ENCODE measurements at places on chromosomes 3 and 15. TPM values are rescaled to one million over a fixed set of nuclear protein-coding genes. Genes with fewer than 3 reads are reported as not detected.
A peak's percentile ranks its signal among the peaks of the same experiment; 100 is the strongest.

Gene CCDC80
- 2.3 TPM for total RNA-seq

- DNase-seq, result no peak
Observed at GRCh38 chr3:5020242-5020722, 41.0 kb downstream of the BHLHE40 start.

GRCh38 chr3:197595470-197596185 is 39.9 kb upstream of the BDH1 start:
- DNase-seq, result peak; percentile 96

DNA sequence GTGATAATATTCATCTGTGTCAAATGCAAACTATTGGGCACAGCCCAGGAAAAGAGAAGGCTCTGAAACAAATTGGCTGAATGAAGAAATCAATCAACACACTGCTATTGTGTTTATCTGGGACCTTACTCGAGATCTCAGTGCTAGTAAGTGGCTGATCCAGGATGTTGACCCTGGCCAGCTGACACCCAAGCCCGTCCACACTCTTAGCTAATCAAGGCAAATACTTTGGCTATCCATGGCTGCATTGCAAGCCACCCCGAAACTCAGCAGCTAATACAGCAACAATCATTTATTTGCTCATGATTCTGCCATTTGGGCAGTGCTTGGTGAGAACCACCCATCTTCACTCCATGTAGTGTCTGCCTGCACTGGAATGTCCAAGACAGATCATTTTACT is 74.1 kb upstream of the UBE3A start:
- DNase-seq, result no peak

Gene WDR76
- 69.1 TPM for total RNA-seq

- DNase-seq, result no peak
Observed at GRCh38 chr3:45079715-45080114, 53.6 kb downstream of the CLEC3B start.

DNA sequence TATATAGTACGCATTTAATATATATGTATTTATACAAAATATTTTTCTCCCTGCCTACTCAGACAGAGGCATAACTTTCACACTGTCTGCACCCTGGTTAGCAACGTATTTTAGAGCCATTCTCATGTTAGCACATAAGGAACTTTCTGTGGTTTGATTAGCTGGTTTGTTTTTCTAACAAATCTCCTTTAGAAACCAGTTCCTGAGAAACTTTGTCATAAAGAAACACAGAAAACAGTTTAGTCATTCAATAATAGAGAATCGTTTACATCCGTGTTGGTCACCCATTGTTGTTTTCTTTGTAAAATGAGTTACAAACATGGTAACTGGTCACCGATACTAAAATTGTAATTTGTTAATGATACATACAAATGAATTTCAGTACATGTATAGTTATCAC is 5.9 kb upstream of the NGRN start:
- no peak for DNase-seq

- no peak for DNase-seq
Observed at GRCh38 chr3:35932995-35933394, 293.7 kb downstream of the ARPP21 start.

DNA sequence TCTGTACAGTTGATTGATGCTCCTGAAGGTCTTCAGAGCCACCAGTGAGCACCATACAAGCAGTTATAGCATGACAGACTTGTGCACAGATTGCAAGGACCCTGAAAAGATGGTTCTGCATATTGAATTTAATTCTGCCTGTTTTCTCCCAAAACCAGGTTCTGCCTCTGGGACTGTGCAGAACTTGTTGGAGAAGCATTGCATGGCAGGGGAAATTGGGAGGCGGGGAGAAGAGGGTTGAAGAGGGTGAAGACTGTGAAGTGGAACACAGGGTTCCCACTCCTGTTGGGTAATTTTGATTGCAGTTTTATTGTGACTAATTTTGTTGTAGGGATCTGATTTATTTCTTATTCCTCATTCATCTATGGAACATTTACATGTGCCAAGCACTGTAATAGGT is 10.3 kb downstream of the ZNF80 start:
- DNase-seq, result no peak

DNA sequence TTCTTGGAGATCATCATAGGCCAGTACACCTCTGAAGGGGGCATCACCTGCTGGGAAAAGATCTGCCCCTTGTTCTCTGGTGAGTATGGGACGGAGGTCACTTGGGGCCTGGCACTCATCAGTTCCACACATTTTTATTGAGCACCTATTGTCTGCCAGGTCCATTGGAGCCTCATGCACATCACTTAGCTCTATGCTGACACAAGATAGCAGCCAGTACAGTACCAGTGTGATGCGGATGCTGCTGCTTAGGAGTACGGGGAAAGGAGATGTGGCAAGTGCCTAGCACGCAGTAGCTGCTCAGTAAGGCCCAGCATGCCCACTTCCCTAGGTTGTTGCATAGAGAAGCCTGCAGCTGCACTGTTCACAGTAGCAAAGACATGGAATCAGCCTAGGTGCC is 43.4 kb downstream of the SLC6A6 start:
- DNase-seq, result no peak

Gene ADAMTSL3
- 0.10 TPM for total RNA-seq

Gene CPLX3
- total RNA-seq, result not detected

DNA sequence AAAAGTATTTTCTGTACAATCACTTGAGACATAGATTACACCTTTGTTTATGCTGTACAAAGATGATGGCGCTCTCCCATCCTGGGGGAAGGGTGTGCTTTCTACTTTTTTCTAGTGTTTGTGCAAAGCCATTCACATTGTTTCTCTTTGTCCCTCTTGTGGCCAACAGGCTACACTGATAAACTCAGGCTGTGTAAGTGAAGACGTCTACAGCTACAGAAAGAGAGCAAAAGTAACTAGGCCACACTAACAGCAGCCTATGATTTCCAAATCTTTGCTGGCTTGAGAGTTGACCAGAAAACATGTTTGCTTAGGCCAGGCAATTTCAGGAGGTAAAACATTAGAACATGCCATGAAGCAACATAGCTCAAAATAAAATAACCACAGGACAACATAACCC is 75.1 kb downstream of the FOXB1 start:
- DNase-seq, result no peak

- peak; percentile 70 for DNase-seq
Observed at GRCh38 chr15:55434989-55435825, 26.9 kb downstream of the PIERCE2 start.

Gene DRD3
- total RNA-seq, result not detected

- peak; percentile 26 for DNase-seq
Observed at GRCh38 chr15:46080016-46080415, 445.2 kb downstream of the SQOR start.

DNA sequence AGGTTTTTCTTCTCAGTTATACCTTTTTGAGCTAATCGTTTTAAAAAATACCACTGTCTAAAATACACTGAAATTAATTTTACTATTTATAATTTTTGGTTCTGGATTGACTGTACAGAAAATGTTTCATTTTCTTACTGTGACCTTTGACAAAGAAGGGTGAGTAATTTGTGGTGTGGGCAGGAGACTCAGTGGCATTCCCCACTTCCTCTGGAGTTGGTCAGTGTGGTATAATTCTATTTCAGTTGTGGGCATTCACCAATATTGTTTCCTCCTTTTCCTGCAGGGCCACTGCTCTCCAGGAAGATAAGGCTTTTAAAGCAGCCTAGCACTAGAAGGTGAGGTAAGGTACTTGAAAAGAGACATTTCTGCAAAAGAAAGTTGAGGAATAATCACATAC is 6.5 kb downstream of the DAG1 start:
- DNase-seq, result no peak

Gene GRK7
- not detected for total RNA-seq

Gene SLITRK3
- not detected for total RNA-seq
